ENCODE measurements at places on chromosomes 2 and 18. TPM values are rescaled to one million over a fixed set of nuclear protein-coding genes. Genes with fewer than 3 reads are reported as not detected.

The C1GALT1C1L gene
- total RNA-seq = 1.4 TPM

The REEP1 gene
- total RNA-seq = 0.12 TPM

The STAT4 gene
- total RNA-seq = 0.47 TPM

The VWA3B gene
- total RNA-seq = not detected

The DSG4 gene
- total RNA-seq = not detected

The IGFBP5 gene
- total RNA-seq = 25.2 TPM

The AQP12B gene
- total RNA-seq = not detected

The GKN2 gene
- total RNA-seq = not detected

The ARHGAP25 gene
- 1.8 TPM for total RNA-seq

The HSPD1 gene
- 124 TPM for total RNA-seq

The KCNG3 gene
- not detected for total RNA-seq

The RHOB gene
- total RNA-seq = 383 TPM

The DCAF17 gene
- total RNA-seq = 17.6 TPM

The LYPD6 gene
- 2.7 TPM for total RNA-seq

The VWC2L gene
- not detected for total RNA-seq

The DSG1 gene
- total RNA-seq = not detected

The HOXD8 gene
- 1.2 TPM for total RNA-seq

The FHOD3 gene
- total RNA-seq = 1.9 TPM

The HDHD2 gene
- 11.3 TPM for total RNA-seq

The TMEFF2 gene
- total RNA-seq = 5.4 TPM

The MROH2A gene
- not detected for total RNA-seq

The STK17B gene
- 16.7 TPM for total RNA-seq

The MLPH gene
- 11.7 TPM for total RNA-seq

The ZNF514 gene
- total RNA-seq = 6.8 TPM

The OSR1 gene
- total RNA-seq = 179 TPM

The NT5C1B gene
- total RNA-seq = not detected

The IL1RL1 gene
- 11.6 TPM for total RNA-seq

The PLEKHH2 gene
- total RNA-seq = 3.8 TPM

The CACNB4 gene
- total RNA-seq = 0.93 TPM

The ARHGEF4 gene
- 8.3 TPM for total RNA-seq

The RBBP8 gene
- 17.7 TPM for total RNA-seq

The CYTIP gene
- not detected for total RNA-seq

The ANO7 gene
- total RNA-seq = 0.70 TPM

The CDK5R2 gene
- not detected for total RNA-seq

The PXDN gene
- total RNA-seq = 356 TPM

The CASP10 gene
- total RNA-seq = 4.0 TPM

The TUBA3E gene
- total RNA-seq = not detected

The LIMS3 gene
- 1.9 TPM for total RNA-seq

The IL1RN gene
- total RNA-seq = not detected

The LYG1 gene
- total RNA-seq = not detected

The NPAS2 gene
- total RNA-seq = 12.6 TPM

The CABYR gene
- total RNA-seq = 7.3 TPM

The CRYGC gene
- not detected for total RNA-seq

The MTA3 gene
- 16.5 TPM for total RNA-seq
